ENCODE measurements at places on chromosomes 6 and 20.

- no peak for DNase-seq
Observed at GRCh38 chr6:14857001-14857400, 388.9 kb upstream of the JARID2 start.

GRCh38 chr6:12585497-12585958 lies 131.0 kb upstream of the PHACTR1 start:
- DNase-seq: peak; percentile 55

- DNase-seq: peak; percentile 69
Observed at GRCh38 chr20:62642051-62642665, at the start of gene SLCO4A1. SLCO4A1 (plus strand) TSS chr20:62642503; CDS start chr20:62656455, 13,952 bp downstream.

- DNase-seq: no peak
Observed at GRCh38 chr6:142907544-142907943, 37.4 kb downstream of the HIVEP2 start.

DNA sequence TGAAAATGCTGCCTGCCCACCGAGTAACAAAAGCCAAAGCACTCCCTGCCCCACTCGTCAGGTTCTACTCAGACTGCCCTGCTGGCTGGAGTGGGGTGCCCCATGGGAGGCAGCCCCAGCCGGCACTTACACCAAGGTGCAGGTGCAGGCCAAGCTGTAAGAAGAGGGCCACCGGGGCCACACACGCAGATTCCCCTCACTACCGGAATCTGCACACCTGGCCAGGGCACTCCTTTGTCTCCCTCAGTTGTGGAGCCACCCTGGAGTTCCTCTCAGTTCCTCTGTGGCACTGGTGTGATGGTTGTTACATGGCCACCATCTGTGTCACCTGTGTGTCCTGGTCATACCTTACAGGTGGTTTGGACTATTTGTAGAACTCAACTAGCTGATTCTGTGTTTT lies 112.4 kb downstream of the FOXO3 start:
- DNase-seq: no peak

- DNase-seq: peak; percentile 100
Observed at GRCh38 chr20:63835021-63835858, 4.2 kb upstream of the ZBTB46 start.

- DNase-seq: no peak
Observed at GRCh38 chr6:31620586-31621319, at the start of gene PRRC2A. PRRC2A (plus strand) TSS chr6:31620715; CDS start chr6:31622790, 2,075 bp downstream.

GRCh38 chr6:166075186-166075585 lies 92.5 kb downstream of the TBXT start:
- no peak for DNase-seq

Data from EH (cell line).